Suprapubic skin (tissue), 4 donors: ENCODE measurements at places on chromosomes 5 and 9. TPM values are rescaled to one million over a fixed set of nuclear protein-coding genes. Genes with fewer than 3 reads are reported as not detected.

Gene SNCB
- not detected for total RNA-seq

Gene LHX3
- total RNA-seq = not detected

Gene PCDHA5
- total RNA-seq = 0.15 TPM

GRCh38 chr9:134369416-134370212, 43.4 kb downstream of the RXRA start:
- DNase-seq = no peak

Gene C1QTNF2
- not detected for total RNA-seq

Gene NIPSNAP3A
- total RNA-seq = 22.9 TPM

GRCh38 chr9:136665704-136666371, 3.1 kb downstream of the EGFL7 start:
- no peak for DNase-seq

DNA sequence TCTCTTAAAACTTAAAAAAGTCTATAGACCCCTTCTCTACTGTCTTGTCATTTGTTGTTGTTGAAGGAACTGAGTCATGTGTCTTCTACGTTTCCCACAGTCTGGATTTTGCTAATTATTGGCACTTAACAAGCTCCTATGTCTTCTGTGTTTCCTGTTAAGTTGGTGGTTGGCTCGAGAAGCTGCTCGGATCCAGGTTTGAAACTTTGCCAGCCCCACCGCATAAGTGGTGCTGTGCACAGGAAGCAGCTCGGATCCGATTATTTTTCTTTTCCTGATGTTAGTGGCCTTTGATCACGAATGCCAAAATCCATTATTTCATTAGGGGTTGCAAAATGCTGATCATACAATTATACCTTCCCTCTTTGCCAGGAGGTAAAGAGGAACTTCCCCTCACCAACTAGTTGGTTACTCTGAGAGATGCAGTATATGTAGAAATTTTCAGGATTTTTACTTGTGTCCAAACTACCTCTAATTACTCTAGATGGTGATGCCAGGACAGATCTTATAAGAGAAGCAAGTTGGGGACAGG, 186.5 kb downstream of the NSG2 start:
- DNase-seq = no peak

GRCh38 chr9:113879318-113879717, 3.2 kb downstream of the ZNF618 start:
- DNase-seq = no peak
